Activated CD4-positive, alpha-beta T cell treated with anti-CD3 and anti-CD28 coated beads for 36 hours (primary cell): ENCODE measurements at places on chromosomes 1 and 21.

DNA sequence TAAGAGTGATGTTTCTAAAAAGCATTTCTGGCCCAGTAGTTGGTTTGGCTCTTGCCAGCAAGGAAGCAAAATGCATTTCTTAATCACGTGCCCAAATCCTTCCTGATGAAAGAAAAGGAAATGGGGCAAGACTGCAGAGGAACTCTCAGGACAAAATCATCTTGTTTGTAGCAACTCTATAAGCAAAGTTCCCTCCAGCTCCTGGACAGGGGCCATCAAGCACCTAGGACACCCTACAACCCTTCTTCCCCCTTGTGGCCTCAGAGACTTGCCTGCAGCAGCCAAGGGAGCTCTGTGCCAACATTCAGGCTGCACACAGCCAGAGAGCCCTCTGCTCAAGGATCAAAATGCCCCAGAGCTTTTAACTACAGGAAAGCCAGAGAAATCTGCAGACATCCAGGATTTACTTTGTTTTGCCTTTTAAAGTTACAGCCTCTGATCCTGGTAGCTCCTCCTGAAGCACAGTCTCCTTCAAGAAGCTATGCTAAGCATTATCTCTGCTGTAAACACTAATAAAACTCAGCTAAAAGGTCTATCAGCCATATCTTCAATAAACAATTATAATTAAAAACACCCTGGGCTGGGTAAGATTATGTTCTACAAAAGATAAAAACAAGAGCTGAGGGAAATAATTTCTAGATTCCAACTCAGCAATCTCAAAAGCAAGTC is 105.0 kb downstream of the KIAA0319L start:
- DNase-seq, result no peak

GRCh38 chr1:31815752-31816500 is at the start of gene SPOCD1:
SPOCD1 (minus strand) TSS chr1:31816022; CDS start chr1:31815333, 689 bp downstream.
- peak; percentile 94 for DNase-seq

DNA sequence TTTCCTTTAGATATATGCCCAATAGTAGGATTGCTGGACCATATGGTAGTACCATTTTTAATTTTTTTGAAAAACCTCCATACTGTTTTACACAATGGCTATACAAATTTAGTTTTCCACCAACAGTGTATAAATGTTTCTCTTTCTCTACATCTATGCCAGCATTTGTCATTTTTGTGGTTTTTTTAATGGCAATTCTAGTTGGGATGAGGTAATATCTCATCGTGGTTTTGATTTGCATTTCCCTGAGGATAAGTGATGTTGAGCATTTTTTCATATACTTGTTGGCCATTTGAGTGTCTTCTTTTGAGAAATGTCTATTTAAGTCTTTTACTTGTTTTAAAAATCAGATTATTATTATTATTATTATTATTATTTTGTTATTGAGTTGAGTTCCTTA is 35.5 kb downstream of the PLA2G4A start:
- DNase-seq, result no peak

- no peak for DNase-seq
These were observed 56.3 kb downstream of the SLC9A1 start for GRCh38 chr1:27098431-27099134.

DNA sequence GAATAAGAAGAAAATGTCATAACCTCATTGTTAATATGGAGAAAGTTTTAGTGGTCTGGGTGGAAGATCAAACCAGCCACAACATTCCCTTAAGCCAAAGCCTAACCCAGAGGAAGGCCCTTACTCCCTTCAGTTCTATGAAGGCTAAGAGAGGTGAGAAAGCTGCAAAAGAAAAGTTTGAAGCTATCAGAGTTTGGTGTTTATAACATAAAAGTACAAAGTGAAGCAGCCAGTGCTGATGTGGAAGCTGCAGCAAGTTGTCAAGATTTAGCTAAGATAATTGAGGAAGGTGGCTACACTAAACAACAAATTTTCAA is 67.6 kb upstream of the BCL9 start:
- no peak for DNase-seq

DNA sequence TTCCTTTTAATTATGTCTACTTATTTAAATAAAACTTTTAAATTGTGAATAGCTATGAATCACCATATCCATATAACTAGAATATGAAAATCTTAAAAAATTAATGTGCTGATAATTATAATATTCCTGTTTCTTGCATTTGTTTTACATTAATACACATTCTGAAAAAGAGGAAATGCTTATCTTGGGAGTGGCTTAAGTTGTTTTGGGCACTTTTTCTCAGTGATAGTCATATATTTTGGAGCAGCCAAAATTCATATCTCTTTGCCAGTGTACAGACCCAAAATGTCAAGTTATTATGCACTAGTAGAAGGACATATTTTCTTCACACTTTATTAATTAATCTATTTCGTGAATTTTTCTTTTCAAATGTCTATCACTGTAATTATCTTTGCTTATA is 838.5 kb downstream of the USP25 start:
- no peak for DNase-seq
